Kidney (tissue), 22 donors: ENCODE measurements at places on chromosomes 3 and 15. TPM values are rescaled to one million over a fixed set of nuclear protein-coding genes. Genes with fewer than 3 reads are reported as not detected.

SHF gene
- total RNA-seq, result 5.2 TPM

CGNL1 gene
- total RNA-seq, result 81.5 TPM

ANKRD63 gene
- not detected for total RNA-seq

STRA6 gene
- total RNA-seq, result 2.0 TPM

OR4M2 gene
- total RNA-seq, result not detected

STAB1 gene
- total RNA-seq, result 379 TPM

MYO9A gene
- total RNA-seq, result 132 TPM

TTLL13 gene
- total RNA-seq, result 0.54 TPM

SERPINI2 gene
- not detected for total RNA-seq

PCSK6 gene
- 7.3 TPM for total RNA-seq

PLSCR2 gene
- 1.4 TPM for total RNA-seq

FANCD2OS gene
- not detected for total RNA-seq

GOLGA8T gene
- not detected for total RNA-seq

ATG7 gene
- total RNA-seq, result 54.9 TPM

LPP gene
- total RNA-seq, result 233 TPM

IGF1R gene
- 73.2 TPM for total RNA-seq

FSTL1 gene
- 193 TPM for total RNA-seq

CAPN7 gene
- 40.7 TPM for total RNA-seq

SCN5A gene
- total RNA-seq, result 0.72 TPM

LRRC49 gene
- 14.2 TPM for total RNA-seq

ZNF80 gene
- 0.28 TPM for total RNA-seq
